ENCODE measurements at places on chromosomes 12 and 14. TPM values are rescaled to one million over a fixed set of nuclear protein-coding genes. Genes with fewer than 3 reads are reported as not detected.

Gene FOXG1
- total RNA-seq = 0.03 TPM

Gene NGDN
- 26.9 TPM for total RNA-seq

Gene RFLNA
- 7.7 TPM for total RNA-seq

Gene CCDC196
- total RNA-seq = not detected

Gene C12orf50
- not detected for total RNA-seq

Gene ADCY4
- not detected for total RNA-seq

Gene SLC17A8
- not detected for total RNA-seq

DNA sequence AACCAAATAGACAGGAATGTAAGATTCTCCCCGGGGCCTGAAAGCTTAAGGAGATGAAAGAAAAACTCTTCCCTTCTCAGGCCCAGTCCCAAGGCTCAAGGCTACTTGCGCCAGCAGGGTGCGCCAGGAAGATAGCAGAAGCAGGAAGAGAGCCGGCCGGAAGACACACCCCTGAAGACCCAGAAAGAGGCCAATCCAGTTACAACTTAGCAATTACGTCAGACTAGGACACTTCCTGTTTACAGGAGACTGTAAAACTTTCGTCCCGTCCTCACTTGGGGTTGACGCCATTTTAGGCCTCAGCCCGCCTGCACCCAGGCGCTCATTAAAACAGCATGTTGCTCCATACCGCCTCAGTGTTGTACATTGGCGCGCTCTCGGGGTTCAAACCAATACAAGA, 9.4 kb downstream of the COX16 start:
- DNase-seq = no peak

DNA sequence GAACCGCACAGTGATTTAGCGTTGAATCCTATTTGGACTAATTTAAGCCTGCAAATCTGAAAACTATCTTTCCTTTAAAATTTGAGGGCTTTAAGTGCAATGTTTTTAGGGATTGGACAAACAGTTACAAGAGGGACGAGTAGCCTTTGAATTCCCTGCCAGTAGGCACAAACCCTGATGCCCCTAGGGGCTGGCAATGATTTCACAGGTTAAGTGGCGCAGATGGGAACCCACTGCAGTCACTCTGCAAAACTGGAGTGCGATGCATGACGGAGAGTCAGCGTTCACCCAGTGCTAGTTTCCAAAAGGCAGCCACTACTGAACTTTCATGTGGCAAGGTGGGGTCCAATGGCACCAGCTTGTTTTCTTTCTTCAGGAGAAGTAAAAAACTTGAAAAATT, 99.4 kb upstream of the FRMD6 start:
- no peak for DNase-seq

- DNase-seq = no peak
Observed at GRCh38 chr12:124094733-124095132, 121.7 kb downstream of the ZNF664 start.

DNA sequence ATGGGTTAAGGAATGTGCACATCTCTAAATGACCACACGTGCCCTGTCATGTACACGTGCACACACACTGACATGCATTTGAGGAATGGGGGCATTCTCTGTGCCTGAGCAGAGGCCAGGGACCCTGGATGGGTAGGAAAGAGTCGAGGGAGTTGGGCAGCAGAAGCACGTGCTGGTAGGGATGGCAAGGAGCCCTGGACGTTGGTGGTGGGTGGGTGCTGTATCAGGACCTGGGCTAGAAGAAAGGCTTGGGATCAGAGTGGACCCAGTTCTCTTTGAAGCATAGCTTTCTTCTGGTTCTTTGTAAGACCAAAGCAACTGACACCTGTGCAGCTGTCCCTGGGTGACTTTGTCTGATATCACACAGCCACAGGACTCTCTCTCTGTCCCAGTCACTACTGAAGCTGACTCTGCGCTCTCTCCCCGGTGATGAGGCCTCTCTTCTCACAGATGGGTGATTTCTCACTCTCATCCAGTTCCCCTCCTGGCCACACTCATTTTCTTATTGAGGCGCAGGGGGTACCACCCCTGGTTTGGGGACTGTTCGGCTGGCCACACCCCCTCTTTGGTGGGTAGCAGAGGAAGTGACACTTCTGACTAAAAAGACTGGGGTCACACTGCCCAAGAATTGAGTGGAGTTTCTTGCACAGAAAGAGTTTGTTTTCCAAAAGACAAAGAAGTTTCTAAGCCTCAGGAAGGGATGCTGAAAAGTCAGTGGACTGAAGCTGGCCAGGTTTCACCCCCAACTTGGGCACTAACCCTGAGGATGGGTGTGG, 171.7 kb upstream of the RTL1 start:
- no peak for DNase-seq

DNA sequence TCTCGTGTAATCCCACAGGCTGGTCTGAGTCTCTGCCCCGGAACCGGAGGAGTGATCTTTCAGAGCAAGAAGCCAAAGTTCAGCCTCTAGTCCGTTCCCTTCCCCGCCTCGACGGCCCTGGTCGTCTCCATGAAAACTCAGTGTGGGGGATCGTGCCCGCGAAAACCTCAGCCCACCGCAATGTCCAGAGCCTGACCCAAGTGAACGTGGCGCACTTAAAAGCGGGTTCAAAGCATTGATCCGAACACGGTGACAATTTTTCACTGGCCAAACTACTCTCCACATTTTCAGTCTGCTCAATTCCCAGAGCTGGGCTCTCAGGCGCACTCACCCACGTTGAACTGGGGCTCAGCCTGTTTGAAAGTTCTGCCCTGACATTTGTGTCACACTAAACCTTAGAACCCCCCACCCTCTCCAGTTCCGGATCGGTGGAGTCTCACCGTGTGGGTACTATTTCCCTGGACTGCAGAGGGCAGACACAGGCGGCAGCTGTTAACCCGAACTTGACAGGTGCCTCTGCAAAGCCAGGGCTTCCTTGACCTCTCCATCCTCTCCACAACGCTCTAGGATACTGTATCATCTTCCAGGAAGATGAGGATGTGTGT, 886 bp upstream of the PRICKLE1 start:
- DNase-seq = peak; percentile 16

GRCh38 chr12:124778411-124778810, 85.3 kb downstream of the SCARB1 start:
- no peak for DNase-seq

DNA sequence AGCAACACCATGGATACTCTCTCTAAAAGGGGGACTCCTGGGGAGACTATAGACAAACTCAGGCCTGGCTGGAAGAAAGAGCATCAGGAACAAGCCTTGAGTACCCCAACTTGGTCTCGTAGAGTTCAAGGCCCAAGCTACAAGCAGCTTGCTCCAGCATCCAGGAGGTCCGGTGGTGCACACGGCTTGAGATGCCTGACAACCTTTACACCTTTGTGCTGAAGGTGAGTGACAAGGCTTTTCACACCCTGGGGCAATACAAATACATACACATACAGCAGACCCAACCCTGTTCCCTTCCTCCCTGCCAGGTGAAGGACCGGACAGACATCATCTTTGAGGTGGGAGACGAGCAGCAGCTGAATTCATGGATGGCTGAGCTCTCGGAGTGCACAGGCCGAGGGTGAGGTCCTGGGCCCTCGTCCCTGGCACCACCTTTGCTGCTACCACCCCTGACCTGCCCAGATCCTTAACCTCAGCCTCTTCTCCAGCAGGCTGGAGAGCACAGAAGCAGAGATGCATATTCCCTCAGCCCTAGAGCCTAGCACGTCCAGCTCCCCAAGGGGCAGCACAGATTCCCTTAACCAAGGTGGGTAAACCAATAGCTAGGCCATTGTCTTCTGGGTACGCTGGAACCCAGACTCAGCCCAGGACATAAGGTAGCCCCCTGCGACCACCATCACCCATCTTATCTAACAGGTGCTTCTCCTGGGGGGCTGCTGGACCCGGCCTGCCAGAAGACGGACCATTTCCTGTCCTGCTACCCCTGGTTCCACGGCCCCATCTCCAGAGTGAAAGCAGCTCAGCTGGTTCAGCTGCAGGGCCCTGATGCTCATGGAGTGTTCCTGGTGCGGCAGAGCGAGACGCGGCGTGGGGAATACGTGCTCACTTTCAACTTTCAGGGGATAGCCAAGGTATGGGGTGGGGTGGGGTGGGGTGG, 41.2 kb downstream of the SH2B3 start:
- DNase-seq = no peak

DNA sequence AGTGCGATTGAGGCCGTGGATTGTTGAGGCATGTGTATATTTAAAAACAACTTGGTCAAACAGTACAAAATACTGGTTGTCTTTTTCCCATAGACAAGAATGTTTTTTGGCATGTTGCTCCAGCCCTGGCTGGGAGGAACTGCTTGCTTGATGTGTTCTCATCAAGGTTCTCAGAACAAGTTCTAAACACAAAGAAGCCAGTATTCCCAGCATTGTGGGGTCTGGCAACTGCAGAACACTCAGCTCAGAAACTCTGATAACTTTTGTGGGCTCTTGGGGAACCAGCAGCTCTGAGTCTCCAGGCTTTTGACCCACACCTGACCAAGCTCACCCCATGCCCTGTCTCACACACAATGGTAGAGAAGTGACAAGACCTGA, 27.1 kb upstream of the DICER1 start:
- no peak for DNase-seq

DNA sequence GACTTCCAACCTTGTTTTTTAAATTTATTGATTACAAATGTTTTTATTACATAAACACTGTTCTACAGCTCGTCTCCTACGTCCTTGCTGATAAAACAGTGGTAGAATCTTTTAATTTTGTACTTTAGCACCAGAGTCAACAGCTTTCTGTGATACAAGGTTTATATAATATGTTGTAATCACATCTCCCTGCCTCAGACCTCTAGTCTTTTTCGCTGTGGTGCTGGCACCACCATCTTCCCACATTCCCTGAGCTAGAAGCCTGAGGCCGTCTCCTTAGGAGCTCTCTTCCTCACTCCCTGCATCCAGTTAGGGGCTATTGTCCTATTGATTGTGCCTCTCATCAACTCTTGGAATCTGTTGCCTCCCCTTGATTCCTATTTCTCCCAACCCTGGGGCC, 17.1 kb downstream of the MTHFD1 start:
- DNase-seq = no peak

GRCh38 chr14:64951724-64952123, 9.2 kb upstream of the GPX2 start:
- DNase-seq = no peak

GRCh38 chr14:67618617-67619063, 1.1 kb upstream of the ARG2 start:
- DNase-seq = no peak

Measured in MG63 (cell line).